ENCODE measurements at places on chromosomes 4 and X.

DNA sequence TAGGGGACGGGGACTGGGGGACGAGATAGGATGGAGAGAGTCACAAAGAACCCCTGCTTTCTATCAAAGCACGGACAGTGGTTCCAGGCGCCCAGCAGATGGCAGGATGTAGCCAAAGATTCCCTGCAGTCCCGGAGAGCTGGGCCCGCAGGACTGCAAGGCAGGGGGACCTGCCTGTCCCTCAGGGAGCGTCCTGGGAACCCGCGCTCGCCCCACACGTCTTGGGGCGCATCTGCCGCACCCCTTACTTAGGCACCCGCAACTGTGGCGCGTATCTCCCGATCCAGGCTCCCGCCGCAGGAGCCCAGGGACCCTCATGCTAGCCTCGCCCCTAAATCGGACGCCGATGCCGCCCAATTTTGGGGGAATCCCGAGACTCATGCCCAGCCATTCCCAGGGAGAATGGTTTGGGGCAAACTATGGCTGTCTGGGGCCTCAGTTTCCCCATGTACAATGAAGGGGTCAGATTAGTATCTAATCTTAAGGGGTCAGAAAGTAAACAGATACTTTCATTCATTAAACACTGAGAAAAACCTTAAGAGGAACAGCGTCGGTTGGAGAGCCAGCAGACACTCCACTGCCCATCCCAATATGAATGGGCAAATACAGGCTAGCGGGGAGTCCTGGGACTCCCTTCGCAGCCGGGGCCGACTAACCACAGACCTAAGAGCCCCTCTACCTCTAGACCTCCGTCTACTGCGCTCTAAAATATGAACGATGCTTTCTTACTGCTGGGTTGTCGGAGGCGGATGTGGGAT, 581 bp upstream of the STK32B start:
- DNase-seq, result peak; percentile 69

GRCh38 chr4:108126806-108127205, 41.9 kb downstream of the LEF1 start:
- no peak for DNase-seq

- DNase-seq, result no peak
These were observed 58.4 kb upstream of the TADA2B start for GRCh38 chr4:6984612-6985425.

DNA sequence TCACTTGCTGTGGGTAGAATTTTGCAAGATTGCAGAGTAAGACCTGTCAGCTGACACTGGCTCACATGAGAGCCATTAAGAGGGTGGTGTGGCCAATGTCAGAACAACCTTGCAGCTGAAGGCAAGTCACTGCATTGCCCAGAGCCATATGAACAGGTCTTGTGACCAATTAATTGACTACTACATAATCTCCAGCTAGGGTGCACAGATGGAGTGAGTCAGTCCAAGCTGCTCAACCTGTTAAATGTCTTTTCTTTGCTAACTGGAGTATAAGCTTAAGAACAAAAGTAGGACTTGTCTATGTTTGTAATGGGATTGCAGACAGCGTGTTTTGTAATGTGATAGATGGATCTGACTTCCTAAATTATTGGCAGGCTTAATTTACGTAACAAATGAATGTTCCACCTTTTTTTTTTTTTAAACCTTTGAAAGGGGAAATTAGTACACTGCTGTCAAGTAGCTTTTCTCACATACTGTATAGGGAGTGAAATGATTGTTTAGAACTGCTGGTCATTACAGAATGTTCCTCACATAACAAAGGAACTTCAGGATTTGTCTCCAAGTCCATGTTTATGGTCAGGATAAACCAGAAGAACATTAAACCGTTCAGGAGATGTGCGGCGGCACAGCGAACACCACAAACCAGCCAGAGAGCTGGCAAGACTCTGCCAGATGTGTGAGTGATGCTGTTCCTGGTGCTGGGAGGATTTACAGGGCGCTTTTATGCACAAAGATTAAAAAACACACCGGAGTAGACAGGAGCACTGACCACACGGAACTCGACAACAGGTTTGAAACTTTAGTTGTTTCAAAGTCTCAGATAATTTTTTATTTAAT, 37.0 kb downstream of the FNIP2 start:
- DNase-seq, result no peak

- DNase-seq, result no peak
These were observed 57.4 kb downstream of the ANTXR2 start for GRCh38 chr4:80015407-80016189.

DNA sequence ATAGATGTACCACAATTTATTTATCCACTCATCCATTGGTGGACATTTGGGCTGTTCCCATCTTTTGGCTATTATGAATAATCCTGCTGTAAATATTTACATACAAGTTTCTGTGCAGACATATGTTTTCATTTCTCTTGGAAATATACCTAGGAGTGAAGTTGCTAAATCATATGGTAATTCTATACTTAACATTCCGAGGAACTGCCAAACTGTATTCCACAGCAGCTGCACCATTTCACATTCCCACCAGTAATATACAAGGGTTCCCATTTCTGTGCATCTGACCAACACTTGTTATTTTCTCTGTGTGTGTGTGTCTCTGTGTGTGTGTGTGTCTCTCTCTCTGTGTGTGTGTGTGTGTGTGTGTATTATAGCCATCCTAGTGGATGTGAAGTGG, 15.4 kb upstream of the DOCK11 start:
- DNase-seq, result no peak

Measured in GM13976 (cell line).